ENCODE measurements at places on chromosomes 3 and 15.

DNA sequence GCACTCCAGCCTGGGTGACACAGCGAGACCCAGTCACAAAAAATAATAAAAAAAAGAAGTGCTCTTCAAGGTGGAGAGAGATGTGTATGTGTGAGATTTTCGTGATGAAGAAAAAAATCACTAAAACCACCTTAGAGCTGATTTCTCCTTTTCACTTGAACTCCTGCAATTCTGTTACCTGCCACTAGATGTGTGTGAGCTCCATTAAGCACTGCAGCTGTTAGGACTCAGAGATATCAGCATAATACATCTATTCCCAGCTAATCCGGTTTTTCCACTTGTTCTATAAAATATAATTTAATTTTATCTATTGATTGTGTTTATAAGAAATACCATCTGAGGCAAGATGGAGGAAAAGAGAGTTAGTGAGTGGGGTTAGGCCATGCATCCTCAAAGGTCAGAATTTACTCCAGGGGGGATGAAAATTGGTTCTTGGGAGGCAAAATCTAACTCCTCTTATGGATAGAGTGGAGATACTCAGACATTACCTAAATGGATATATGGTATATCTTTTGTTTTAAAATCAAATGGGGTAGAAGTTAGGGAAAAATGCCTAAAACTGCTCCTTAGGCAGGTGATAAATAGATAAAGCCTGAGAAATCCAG is 152.7 kb downstream of the IL20RB start:
- no peak for DNase-seq

DNA sequence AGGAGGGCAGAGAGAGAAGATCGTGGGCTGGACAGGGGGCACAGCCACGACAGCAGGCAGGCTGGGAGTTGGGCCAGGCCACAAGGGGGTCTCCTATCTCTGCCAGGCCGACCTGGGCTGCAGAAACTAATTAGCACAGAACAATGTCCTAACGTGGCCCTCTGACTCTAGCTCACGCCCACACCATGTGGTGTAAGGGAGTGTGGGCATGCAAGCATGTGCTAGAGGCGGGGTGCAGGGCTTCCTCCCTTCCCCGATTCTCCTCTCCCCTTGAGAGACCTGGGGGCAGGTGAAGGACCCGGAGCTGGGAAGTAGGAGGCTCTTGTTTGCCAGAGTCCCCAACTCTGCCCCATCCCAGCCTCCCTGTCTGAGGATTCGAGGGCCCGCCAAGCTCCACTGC is 65.5 kb downstream of the LINGO1 start:
- DNase-seq = no peak

DNA sequence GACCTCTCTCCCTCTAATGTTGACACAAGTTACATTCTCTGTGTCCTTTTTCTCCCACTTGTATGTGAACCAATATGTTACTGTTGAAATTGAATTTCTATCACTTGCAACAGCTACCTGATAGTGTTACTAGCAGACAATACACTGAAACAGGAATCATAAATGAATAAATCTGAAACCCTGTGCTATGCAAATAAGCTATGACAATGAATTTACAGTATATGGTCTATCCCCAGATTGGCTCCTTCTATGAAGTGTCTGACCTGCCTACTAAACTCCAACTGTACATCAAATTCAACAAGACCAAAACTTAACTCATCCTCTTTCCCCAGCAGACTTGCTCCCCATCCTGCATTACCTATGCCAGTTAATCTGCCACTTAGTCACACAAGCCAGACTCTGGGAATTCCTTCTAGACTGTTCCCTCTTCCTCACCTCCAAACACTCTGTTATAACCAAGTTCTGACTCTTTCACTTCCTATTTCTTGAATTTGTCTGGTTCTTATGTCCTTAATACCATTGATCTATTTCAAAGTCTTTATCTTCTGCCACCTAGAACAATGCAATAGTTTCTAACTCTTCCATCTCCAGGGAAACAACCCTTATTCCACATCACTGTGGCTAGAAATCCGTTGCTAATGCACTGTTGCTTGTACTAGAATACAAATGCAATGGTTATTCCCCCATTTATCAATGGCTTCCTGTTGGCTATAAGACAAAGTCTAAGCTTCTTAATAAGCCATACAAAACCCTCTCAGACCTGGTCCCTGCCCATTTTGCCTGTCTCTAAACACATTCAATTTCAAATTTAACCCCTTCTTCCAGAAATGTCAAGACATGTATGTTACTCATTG is 13.4 kb upstream of the ZNF639 start:
- DNase-seq = no peak

- no peak for DNase-seq
These were observed 154.1 kb downstream of the MCTP2 start for GRCh38 chr15:94385441-94385840.

GRCh38 chr3:87398168-87398801 is 121.9 kb upstream of the POU1F1 start:
- no peak for DNase-seq

GRCh38 chr3:177977381-177978158 is 558.7 kb upstream of the KCNMB2 start:
- DNase-seq = no peak

GRCh38 chr15:73620078-73620477 is 13.1 kb downstream of the NPTN start:
- no peak for DNase-seq

- DNase-seq = no peak
These were observed 483.4 kb downstream of the FOXP1 start for GRCh38 chr3:71099997-71100719.

GRCh38 chr3:105598042-105598796 is 231.5 kb downstream of the ALCAM start:
- DNase-seq = no peak

DNA sequence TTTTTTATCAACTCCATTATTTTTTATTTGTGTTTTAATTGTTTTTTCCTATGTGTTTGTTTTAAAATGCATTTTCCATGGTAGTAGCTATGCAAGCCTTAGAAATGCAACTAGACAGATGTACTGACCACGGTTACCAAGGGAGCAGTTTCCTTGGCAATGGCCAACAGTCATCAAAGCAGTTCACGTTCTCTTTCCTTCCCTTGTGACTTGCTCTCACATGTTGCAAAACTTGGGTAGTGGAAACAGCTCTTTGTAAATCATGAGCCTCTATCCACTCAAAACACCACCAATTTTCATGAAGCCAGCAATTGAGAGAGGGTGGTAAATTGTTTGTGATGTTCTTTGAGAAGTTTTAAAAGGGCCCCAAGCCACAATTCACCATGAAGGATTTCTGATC is 499.4 kb upstream of the MDFIC2 start:
- no peak for DNase-seq

DNA sequence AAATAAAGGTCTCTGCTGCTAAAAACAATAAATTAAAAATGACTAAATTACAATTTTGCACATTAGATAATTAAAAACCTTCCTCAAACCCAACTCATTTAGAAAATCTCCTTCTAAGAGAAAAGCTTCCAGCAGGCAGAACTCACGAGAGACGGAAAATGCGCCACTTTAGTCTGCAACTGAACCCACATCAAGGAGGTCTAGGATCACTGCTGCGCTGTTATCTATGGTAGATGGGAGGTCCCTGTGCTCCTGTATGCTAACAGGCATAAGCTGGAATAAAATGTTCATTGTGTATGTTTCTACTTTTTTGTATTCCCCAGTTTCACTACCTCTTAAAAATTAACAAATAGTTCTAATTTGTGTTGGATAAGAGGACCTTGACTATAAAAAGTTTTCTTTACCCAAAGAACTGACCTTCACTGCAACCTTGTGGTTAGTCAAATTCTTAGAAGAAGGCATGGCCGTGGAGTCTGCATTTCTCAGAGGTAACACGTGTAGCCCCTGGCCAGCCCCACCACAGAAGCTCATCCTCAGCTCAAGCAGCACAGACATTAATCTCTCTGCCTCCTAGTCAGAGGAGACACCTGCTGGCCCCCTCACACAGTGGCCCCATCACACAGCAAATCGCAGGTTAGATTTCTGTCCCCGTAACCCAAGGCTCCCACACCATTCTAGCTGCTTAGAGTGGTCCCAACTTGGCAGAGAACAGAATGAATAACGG is 22.3 kb downstream of the STIMATE start:
- no peak for DNase-seq

GRCh38 chr3:118842147-118842863 is 192.3 kb downstream of the IGSF11 start:
- no peak for DNase-seq

- DNase-seq = no peak
These were observed 181.6 kb downstream of the CFAP20DC start for GRCh38 chr3:58868097-58868779.

DNA sequence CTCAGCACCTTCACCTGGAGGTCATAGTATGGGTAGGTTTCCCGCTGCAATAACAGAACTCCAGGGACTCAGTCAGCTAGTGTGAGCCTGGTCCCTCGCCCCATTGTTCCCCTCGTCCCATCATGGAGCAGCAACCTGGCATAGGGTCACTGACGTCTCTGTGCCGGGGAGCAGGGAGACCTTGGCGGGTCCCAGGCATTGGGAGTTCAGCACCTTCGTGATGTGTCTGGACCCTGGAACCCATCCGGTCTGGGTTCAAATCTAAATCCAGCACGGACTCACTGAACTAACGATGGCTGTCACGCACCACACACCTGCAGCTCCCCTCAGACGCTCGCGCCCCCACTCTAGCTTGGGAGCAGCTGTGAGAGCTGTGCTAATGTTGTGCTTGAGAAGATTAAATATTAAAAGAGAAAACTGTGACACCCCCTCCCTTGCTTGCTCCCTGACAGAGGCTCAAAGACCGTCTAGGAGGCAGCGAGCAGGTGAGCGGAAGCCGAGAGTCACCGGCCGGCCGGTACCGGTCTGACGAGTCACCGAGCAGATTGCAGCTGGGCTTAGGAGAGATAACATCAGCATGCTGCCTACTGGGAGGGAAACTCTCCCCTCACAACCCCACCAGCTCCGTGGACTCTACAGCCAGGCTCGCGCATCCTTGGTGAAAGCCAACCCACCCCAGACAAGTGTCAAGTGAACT is 742 bp downstream of the PLA2G4F start:
- no peak for DNase-seq

- DNase-seq = no peak
These were observed 429.5 kb downstream of the NLGN1 start for GRCh38 chr3:173826901-173827609.

DNA sequence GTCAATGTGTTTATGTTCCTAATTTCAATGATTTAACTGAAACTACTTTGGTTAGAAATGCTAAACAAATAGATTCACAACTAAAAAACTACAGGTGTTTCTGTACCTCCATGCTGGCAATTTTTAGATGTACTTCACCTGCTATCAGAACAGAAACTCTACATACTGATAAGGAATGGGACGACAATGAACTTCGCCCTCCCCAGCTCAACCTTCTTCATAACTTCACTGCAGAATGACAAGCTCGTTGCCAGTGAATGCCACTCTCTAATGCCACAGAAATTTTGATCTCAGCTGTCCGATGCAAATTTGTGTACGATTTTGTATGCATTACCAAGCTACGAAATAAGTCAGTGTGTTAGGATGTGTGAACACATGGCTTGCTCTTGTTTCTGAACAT is 133.4 kb downstream of the FOXP1 start:
- no peak for DNase-seq

DNA sequence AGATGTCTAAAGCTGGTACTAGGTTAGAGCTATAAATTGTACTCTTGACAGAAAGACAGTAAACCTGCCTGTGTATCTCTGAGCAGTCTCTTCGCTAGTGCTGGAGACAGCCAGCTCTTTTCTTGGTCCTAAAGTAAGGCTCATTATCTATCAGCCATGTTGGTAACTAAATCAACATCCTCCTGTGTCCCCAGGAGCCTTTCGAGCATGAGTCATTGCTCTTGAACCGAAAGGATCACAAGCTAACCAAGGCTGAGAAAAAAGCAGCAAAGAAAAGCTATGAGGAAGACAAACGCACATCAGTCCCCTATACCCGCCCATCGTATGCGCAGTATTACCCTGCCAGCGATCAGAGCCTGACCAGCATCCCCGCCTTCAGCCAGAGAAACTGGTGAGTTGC is 25.0 kb upstream of the TEX264 start:
- no peak for DNase-seq

- DNase-seq = no peak
These were observed 35.6 kb upstream of the TLE3 start for GRCh38 chr15:70133296-70133695.

DNA sequence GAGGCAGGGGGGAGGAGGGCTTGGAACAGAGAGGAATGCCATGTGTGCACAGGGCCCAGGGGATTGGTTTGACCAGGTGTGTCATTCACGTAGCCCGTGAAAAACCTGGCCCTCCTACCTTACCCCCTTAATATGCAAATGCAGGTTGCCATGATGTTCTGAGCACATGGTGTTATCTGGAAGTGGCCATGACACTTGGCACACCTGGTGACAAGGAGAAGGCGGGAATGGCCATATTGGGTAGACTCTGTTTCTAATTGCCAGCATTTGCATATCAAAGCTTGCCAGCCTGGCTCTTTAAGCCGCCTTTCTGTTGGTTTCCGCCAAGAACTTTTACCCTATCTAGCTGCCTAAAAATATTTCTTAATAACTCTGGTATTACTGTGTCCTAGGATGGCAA is 202.1 kb upstream of the DPH6 start:
- DNase-seq = no peak

GRCh38 chr3:61439122-61439458 is 122.3 kb upstream of the PTPRG start:
- DNase-seq = no peak

DNA sequence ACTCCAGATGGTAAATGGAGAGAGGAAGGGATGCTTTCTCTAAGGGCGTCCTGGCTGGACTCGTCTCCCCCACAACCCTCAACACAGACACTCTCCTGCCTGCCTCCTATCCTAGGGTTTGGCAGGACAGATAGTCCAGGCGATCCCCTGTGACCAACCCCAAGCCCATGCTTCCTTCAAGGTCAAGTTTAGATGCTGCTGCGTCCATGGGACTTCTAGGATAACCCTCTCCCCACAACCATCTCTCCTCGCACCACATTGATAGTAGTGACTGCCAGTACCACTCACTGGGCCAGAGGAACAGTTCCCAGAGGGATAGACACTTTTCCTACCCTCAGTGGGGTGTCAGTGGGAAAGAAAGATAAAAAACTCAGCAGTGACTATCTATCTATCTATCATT is 166.0 kb downstream of the ABHD5 start:
- DNase-seq = no peak

DNA sequence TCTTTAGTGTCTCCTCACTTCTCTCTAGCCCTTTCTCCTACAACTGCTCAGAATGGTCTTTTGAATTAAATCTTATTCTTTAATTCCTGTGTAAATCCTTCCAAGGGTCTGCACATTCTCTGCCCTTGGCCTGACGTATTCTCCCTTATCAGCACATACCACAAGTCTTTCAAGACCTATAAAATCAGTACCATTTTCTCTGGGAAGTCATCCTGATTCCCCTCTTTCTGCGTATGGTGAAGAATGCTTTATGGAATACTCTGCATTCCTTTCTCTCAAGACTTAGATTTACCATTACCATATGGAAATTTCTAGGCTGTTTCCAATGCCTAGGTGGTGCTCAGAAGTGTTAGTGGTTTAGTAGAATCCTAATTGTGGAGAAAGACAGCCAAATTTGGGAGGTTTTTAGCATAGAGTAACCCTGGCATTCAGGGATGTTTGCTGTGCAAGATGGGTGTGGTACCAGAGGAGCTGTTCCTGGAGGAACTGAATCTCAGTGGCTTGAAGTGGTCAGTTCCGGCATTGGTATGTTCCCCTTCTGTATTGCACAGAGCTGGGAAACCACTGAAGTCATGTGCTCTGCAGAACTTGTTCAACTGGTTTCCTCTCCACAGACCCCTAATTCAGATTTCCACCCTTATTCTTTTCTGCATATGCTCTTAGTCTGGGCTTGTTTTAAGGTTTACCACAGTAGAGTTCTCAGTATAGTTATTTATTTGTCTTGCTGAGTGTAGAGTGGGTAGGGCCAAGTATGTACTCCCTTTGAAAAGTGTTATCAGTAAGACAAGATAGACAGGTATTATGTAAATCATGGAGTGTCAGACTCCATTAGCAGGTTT is 24.5 kb downstream of the IQGAP1 start:
- DNase-seq = no peak

Data from activated naive CD8-positive, alpha-beta T cell treated with anti-CD3 and anti-CD28 coated beads, Interleukin-2, amount 10 ng/mL, durations not matched to agents 7 days and 5 days (primary cell).